ENCODE measurements at places on chromosomes 16 and 17. TPM values are rescaled to one million over a fixed set of nuclear protein-coding genes. Genes with fewer than 3 reads are reported as not detected.

The EVI2A gene
- total RNA-seq = 4.5 TPM

The ANKRD40 gene
- total RNA-seq = 27.8 TPM

The MYH3 gene
- total RNA-seq = 0.38 TPM

The MT2A gene
- total RNA-seq = 238 TPM

The CD300H gene
- total RNA-seq = not detected

The CCL14 gene
- not detected for total RNA-seq

The STH gene
- total RNA-seq = not detected

Measured in regular cardiac myocyte (primary cell).